ENCODE measurements at places on chromosomes 11 and 22.

GRCh38 chr22:23767673-23768548 is at the start of gene CHCHD10:
TSS of gene CHCHD10 (minus strand) at chr22:23767972. CDS start at chr22:23767874, 98 bp downstream.
- DNase-seq, result peak; percentile 77

DNA sequence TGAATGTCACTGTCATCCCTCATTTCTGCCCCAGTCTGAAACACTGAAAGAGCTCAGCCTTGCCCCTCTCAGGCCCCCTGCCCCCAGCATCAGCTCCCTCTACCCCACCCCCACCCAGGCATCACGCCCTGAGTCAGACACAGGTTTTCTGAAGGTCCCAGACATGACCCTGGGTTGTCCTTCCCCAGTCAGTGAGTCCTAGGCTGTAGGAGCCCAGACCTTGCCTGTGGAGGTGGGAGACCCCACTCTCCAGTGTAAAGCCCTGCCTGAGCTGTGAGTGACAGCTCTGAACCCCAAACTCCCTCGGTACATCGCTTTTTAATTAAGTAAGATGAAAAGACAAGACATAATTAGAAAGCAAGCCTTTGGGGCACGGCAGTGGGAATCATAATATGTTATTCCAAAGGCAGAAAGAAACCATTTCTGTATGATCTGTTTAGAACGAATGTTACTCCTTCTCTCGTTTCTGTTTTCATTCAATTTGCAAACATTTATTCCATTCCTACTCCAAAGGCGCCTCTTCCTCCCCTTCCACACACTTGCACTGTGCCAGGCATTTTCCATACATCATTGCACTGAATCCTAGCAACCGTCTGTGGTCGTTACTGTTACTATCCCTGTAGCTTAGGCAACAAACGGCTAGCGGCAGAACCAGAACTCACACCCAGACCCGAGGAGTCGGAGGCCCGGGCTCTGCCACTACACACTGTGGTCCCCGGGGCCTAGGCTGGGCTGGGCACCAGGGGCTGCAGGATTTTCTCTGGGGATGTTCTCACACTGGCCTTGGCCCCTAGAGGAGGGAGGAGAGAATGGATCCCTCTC is 63.4 kb downstream of the CD6 start:
- DNase-seq, result no peak

- peak; percentile 23 for DNase-seq
These were observed 748 bp downstream of the RAB30 start for GRCh38 chr11:83070731-83071566.

GRCh38 chr11:66333896-66334604 is 2.2 kb downstream of the RIN1 start:
- DNase-seq, result no peak

DNA sequence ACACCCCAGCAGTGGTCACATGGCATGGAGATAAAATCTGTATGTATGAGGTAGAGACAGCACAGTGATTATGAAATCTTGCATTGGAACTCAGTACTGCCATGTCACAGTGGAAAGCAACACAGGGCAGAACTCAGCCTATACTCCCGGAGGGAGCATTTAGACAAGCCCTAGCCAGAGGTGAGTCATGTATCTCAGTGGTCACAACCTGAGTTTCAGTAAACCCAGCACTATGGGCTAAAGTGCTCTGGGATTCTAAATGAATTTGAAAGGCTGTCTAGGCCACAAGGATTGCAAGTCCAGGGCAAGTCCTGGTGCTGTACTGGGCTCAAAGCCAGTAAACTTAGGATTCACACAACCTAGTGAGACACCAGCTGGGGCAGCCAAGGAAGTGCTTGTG is 1717.1 kb upstream of the RAG2 start:
- no peak for DNase-seq

GRCh38 chr11:9460322-9461062 is at the start of gene ZNF143:
TSS of gene ZNF143 (plus strand) at chr11:9461012. CDS start at chr11:9471309, 10,297 bp downstream.
- DNase-seq, result peak; percentile 100

DNA sequence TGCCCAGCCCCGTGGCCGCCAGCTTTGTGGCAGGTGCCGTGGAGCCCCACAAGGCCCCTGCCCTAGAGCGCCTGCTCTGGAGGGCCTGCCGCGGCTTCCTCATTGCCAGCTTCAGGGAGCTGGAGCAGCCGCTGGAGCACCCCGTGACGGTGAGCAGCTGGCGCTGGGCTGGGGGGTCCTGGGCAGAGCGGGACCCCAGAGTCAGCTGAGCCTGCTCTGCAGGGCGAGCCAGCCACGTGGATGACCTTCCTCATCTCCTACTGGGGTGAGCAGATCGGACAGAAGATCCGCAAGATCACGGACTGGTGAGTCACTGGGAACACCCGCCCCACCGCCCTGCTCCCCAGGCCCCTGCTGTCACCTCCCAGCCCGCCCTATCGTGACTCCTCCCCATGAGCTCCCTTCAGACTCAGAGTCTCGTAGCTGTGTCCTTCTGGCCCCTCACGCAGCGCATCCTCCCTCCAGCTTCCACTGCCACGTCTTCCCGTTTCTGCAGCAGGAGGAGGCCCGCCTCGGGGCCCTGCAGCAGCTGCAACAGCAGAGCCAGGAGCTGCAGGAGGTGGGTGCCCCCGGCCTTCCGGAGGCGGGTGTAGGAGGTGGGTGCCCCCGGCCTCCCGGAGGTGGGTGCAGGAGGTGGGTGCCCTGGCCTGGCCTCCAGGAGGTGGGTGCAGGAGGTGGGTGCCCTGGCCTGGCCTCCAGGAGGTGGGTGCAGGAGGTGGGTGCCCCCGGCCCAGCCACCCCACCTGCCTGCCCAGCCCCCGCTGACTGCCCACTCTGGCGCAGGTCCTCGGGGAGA is 4.7 kb downstream of the TCIRG1 start:
- DNase-seq, result no peak

All from activated CD8-positive, alpha-beta memory T cell treated with anti-CD3 and anti-CD28 coated beads, Interleukin-2, amount 50 U/mL, for 4 hours (primary cell).